ENCODE measurements at places on chromosomes 2 and 18.

GRCh38 chr2:67641312-67642045, 244.3 kb downstream of the ETAA1 start:
- no peak for DNase-seq

- no peak for DNase-seq
These were observed 14.4 kb upstream of the RAB17 start for GRCh38 chr2:237604960-237605359.

DNA sequence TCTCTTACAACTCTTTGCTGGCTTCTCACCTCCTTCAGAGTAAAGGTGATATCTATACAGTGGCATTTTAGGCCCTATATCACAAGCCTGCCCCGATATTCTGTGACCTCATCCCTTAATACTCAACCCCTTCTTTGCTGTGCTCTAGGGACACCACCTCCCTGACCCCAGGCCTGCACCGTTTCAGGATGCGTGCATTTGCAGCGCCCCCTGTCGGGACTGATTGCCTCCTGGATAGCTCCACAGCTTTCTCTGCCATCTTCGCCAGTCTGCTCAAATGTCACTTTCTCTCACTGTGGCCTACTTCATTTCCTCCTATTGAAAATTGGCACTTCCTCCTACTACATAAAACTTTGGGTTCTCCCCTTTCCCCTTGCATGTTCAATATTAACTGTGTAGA, 289.6 kb downstream of the SOCS6 start:
- no peak for DNase-seq

GRCh38 chr2:69753659-69754363, 11.9 kb downstream of the ANXA4 start:
- no peak for DNase-seq

GRCh38 chr18:58581265-58581664, 47.6 kb downstream of the ALPK2 start:
- no peak for DNase-seq

DNA sequence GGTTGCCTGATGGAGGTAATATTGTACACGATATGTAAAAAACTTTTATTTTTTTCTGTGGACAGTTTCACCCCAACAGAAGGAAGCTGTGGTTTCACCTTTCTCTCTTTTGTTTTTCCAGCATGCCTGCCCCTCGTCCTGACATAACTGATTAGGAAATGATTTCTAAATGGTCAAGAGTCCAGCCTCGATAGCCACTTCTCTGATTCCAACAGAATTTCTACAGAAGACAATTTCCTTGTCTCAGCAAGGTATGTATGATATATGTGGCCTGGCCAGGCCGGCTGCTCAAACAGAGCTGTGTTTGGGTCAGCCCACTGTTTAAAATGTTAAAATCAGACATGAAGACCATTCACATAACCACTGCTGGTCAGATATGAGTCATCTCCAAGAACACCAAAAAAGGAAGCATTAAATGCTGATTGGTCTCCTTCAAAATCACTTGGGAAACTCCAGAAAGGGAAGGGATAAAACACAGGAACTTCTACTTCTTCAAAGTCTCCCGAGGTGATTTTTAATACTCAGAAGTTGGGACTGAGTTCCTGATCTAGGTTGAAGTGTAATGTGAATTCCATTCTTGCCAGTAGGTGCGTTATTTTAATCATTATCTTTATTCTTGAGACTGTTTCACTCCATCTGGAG, 22.3 kb downstream of the ATP8B1 start:
- no peak for DNase-seq

DNA sequence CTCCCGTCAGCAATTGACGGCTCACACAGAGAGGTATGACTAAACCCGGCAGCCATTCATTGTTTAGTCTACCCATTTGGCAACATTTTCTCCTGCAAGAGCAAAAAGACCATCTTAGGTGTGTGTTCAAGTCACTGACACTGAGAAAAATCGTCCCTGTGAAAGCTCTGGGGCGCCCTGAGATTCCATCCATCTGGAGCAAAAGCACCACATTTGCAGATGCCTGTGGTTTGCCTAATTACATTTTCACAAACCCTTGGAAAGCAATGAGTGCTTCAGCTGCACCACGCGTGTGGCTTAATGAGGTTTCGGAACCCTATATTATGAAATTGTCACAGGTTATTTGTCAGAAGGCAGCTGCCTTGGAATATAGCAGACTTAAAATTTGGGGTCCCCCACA, 110.7 kb upstream of the PTPRM start:
- no peak for DNase-seq

Measured in stimulated activated CD8-positive, alpha-beta memory T cell treated with anti-CD3 and anti-CD28 coated beads, Interleukin-7, amount 100 ng/mL, for 1 hour (primary cell).